CD8-positive, alpha-beta memory T cell (primary cell): ENCODE measurements at places on chromosomes 2 and 18.
A peak's percentile ranks its signal among the peaks of the same experiment; 100 is the strongest.

DNA sequence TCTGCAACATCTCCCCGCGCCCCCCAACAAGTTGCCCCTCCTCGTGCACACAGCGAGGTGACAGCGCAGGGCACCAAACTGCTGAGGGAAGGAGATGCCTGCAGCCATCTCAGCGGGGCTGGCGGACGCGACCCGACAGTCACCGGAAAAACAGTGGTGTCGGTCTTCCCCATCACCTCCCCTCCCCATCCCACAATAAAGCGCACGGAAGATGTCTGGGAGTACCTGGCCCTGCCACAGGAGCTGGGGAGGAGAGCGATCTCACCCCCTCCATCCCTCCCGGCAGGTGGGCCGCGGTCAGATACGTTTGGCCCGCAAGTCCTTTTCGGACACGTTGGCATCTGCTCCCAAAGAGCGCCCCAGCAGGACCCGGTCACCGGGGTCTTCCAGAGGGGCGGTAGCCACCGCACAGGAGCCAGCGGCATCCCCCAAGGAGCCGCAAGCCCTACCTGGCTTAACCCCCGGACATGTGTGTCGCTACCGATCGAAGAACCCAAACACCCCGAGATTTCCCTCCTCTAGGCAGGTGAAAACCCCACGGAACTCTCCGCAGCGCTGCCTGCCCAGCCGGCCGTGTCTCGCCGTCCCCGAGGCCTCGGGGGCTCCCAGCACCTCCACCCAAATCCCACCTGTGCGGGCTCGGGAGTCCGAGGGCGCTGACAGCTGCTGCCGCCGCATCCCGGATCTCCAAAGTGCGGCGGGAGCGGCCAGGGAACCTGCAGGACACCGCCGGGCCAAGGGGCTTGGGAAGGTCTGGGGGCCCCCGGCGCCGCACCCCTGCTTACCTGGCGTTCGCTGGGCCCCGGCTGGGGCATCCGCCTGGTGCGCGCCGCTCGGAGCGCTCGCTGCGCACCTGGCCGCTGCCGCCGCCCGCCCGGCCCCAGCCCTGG lies 657 bp downstream of the ATP8B1 start:
- DNase-seq = no peak

DNA sequence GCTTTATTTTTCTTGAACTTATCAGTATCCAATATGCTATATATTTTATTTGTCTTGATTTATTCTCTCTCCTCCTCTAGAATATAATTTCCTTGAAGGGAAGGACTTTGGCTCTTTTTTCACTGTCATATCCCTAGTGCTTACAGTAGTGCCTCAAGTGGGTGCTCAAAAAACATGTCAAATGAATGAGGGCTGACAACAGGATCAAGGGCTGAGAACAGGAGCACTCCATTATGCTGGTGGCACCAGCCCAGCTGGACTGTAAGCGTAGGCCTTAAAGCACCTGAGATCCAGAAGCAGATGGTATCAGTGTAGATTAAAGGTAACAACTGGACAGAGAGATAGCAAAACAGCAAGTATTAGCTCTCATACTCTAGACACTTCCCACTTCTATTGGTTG lies 46.3 kb downstream of the PMS1 start:
- DNase-seq = no peak

DNA sequence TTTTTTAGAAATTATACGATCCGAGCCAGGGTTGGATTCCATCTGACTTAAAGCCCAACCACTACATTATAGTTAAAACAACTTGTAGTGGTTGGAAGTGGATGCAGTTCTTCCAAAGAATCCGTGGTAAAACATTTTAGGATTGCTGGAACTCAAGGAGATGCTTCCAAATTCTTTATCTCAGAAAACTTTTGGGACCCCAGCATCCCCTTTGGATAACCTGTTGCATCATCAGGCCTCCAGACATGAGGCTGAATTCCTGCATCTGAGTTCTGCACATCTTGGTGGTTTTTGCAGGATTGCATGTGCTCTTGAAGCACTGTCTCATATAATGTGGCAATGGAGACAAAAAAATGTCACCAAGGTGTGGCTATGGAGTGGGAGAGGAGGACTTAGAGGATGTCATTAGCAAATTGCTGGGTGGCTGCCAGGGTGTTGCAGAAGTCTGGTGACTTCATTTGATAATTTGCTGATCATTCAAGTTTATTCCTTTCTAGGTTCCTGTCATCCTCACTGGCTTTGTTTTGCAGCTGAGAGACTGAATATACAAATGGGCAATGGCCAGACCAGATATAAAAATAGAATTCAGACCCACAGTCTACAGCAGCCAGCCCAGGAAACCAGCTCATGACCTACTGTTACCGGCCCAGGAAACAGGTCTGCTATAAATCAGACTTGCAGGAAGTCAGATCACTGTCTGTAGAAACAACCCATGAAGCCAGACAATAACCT lies 207.7 kb downstream of the BCL2 start:
- DNase-seq = no peak

DNA sequence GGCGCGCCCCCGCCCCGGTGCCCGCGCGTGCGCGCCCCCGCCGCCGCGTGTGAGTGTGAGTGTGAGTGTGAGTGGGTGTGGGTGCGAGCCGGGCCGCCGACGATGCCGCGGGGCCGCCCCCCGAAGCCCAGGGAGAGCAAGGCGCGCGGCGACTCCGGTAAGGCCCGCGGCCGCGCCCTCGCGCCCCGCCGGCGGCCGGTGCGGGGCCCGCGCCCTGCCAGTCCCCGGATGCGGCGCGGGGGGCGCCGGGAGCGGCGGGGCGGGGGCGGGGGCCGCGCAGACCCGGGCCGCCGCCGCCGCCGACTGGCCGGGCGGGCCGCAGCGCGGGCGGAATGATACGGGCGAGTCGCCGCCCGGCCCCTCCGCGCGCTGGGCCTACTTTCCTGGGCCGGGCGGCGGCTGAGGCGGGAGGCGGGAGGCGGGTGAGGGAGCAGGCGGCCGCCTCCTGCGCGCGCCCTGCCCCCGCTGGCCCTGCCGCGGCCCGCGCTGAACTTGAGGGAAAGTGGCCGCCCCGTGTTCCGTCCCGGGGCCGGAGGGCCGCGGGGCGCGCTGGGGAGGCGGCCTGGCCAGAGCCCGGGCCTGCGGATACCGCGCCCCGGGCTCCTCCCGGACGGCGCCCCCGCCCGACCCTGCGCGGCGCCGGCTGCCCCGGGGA lies at the start of gene ZNF236:
Gene ZNF236 (plus strand): TSS at position 52 of the 655 bp plus-strand sequence. CDS start 51 bp downstream, at position 103.
- DNase-seq = peak; percentile 79

GRCh38 chr2:111116843-111117597 lies 3.7 kb upstream of the BCL2L11 start:
- peak; percentile 52 for DNase-seq

- no peak for DNase-seq
These were observed 25.3 kb downstream of the TMEM131 start for GRCh38 chr2:97970293-97971060.

- DNase-seq = no peak
These were observed 39.3 kb downstream of the ICOS start for GRCh38 chr2:203975912-203976311.

GRCh38 chr2:240248721-240249422 lies 108.4 kb upstream of the OTOS start:
- no peak for DNase-seq

DNA sequence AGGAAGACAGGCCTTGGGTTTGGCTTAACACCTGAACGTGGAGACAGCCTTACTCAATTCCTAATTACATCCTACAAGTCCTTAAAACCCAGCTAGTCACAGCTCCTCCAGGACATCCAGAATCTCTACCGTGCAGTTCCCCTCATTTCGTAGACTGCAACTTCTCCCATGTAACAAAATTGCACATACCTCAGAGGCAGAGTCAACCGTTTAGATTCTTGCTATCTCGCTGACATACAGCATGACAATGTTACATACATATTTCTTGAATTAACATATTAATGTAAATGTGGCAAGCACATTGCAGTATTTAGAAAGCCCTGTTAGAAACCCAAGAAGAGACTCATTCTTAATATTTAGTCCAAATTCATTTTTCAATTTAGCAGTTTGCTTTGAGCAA lies 358.7 kb downstream of the SETBP1 start:
- no peak for DNase-seq

GRCh38 chr2:60354713-60355112 lies 198.7 kb downstream of the BCL11A start:
- no peak for DNase-seq

- DNase-seq = no peak
These were observed 56.0 kb downstream of the LBH start for GRCh38 chr2:30287190-30287840.

GRCh38 chr2:69628325-69629021 lies 15.1 kb downstream of the AAK1 start:
- DNase-seq = no peak

- DNase-seq = no peak
These were observed 41.4 kb upstream of the DTNB start for GRCh38 chr2:25714740-25715139.

- no peak for DNase-seq
These were observed 49.3 kb downstream of the LYPD6B start for GRCh38 chr2:149087751-149088150.

GRCh38 chr2:112725545-112726457 lies 5.0 kb downstream of the NT5DC4 start:
- DNase-seq = no peak
